H54 (cell line): ENCODE measurements at places on chromosomes 3 and 15.

DNA sequence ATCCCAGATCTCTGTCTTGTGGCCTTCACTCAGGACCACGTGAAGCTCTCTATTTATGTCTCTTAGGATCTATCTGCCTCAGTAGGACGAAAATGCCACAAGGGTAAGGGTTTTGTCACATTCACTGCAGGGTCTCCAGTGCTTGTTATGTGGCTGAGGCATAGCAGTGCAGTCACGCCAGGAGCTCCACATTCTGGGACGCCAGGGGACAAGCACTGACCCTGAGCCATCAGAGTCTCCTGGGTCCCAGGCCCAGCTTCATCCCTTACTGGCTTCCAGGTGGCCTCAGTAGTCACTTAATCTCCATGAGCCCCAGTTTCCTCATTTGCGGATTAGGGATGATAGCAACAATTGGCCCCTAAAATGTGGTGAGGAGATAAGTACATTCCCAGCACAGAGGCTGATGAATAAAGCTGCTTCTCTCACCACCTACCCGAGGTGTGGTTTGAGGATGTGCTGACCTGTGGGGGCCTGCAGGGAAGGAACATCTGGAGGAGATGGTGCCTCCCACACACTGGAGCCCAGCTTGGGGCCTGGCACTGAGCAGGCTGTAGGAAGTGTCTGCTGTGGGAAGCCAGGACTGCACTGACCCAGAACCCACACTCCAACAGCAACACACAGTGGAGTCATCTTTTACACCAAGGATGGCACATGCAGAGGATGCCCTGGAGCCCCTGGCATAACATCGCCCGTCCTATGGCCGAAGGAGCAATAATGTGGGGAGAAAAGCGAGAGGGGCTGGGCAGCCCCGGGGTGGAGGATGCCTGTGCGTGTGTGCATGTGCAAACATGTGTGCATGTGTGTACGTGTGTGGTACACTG, 93.2 kb upstream of the IQSEC1 start:
- no peak for DNase-seq

- DNase-seq, result no peak
Measured at GRCh38 chr15:52006702-52007340, 12.2 kb upstream of the MAPK6 start.

DNA sequence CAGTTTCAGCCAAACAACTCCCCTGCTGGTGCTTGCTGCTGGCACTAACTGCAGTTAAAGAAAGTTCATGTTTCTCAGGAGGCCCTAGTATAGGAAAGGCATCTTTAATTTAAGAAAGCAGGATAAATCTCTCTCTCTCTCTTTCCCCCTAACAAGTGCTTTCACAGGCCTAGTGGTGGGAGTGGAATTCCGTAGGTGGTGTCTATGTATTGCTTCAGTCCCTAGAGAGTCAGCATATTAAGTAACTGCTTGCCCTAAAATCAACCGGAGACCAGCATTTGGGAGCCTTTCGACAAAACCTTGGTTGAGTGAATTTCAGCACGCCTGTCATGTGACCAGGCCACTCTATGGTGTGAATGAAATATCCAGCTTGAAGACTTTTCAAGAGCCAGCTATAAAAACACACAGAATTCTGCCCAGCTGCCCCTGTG, 169.2 kb upstream of the TGFBR2 start:
- DNase-seq, result no peak

- no peak for DNase-seq
Measured at GRCh38 chr3:184132945-184133344, 2.2 kb upstream of the EIF2B5 start.

- no peak for DNase-seq
Measured at GRCh38 chr15:31158858-31159569, 57.5 kb upstream of the TRPM1 start.

DNA sequence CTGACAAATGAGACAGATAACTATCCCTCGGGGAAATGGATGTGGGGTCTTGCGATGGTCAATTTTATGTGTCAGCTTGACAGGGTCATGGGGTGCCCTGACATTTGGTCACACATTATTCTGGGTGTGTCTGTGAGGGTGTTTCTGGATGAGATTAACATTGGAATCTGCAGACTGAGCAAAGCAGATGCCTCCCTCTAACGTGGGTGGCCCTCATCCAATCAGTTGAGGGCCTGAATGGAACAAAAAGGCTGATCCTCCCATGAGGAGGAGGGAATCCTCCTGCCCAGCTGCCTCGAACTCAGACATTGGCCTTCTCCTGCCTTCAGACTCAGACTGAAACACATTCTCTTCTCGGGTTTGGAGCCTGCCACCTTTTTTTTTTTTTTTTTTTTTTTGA, 69.0 kb downstream of the MINAR1 start:
- DNase-seq, result no peak

GRCh38 chr3:14235003-14235911, 56.6 kb downstream of the LSM3 start:
- DNase-seq, result no peak

- no peak for DNase-seq
Measured at GRCh38 chr3:176526225-176526624, 671.1 kb downstream of the TBL1XR1 start.

- no peak for DNase-seq
Measured at GRCh38 chr3:169659820-169660674, 3.5 kb downstream of the MECOM start.

- no peak for DNase-seq
Measured at GRCh38 chr3:37726525-37727290, 135.0 kb upstream of the CTDSPL start.

- no peak for DNase-seq
Measured at GRCh38 chr15:77221174-77221573, 150.3 kb upstream of the TSPAN3 start.

DNA sequence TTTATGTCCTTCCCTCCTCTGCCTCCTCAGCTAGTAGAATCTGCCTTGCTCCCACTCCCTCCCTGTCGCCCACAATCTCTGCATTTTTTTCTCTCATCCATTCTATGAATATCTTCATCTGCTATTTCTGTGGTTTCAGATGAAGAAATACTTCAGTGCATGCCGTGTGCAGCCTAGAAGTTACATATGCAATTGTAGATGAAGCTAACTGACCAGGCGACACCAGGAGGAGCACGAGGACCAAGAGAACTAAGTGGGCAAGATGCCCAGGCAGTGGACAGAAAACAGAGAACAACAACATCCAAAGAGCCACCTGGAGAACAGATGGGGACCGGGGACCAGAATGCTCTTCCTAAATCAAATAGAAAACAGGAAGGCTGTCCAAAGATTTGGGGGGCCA, 121.4 kb upstream of the ATP11B start:
- no peak for DNase-seq

- DNase-seq, result no peak
Measured at GRCh38 chr3:115804713-115805119, 181.4 kb downstream of the GAP43 start.

- DNase-seq, result no peak
Measured at GRCh38 chr15:45802140-45802539, 167.3 kb downstream of the SQOR start.

DNA sequence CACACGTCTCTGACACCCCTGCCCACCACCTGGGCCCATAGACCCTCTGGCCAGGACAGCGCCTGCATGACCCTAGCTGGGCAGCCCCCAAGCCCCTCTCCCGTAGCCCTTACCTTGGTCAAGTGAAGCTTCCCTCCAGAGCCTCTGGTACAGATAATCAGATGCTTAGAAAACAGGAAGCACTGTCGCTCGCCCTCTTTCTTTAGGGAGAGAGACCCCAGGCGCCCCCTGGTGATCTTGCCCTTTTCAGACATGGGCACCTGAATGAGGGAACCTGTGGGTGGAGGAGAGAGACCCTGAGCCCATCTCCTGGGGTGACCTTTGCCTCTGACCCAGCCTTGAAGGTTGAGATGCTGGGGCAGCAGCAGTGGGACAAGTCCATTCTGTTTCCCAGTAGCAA, 65.4 kb downstream of the RASGRF1 start:
- DNase-seq, result no peak

GRCh38 chr15:73495181-73495580, 52.2 kb downstream of the REC114 start:
- DNase-seq, result no peak

- DNase-seq, result no peak
Measured at GRCh38 chr15:40940296-40940801, 11.2 kb downstream of the DLL4 start.

DNA sequence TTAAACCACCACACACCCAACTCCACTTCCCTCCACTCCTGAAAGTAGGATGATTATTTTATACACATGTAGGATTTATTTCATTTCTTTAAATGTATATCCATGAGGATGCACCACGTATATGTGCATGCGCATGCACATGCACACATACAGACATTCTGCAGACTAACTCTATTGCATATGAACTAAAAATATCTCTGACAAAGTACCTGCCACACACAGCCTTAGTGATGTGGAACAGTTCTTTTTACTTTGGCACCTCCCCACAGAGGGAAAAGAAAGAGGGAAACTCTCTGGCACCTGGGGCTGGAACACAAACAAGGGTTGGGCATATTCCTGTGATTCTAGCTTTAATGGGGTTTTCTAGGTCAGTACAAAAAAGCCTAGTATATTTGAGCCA, 138.2 kb downstream of the CLASP2 start:
- DNase-seq, result no peak

GRCh38 chr3:136982520-136983138, 24.8 kb downstream of the IL20RB start:
- DNase-seq, result no peak

DNA sequence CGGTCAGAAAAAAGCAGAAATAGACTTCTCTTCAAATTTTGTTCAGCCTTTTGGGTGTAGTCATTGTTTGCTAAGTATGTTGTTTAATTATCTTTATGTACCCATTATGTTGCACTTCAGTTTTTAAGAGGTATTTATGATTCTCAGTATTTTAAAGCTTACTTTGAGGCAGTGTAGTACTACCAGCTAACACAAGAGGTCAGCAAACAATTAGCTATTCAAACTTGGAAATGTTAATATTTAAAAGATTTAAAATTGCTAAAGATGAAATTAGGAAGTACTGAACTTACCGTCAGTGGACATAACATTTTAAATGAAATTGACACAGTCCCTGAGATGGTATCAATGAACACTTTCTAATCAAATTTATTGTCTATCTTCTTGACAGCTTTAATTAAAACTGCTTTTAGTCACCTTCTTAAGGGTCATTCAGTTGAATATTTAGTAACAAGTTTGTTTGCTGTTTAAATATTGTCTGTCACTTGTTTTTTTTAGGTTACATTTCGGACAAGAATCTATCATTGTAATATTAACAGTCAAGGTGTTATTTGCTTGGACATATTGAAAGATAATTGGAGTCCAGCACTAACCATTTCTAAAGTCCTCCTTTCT, 28.1 kb downstream of the NKIRAS1 start:
- no peak for DNase-seq

- DNase-seq, result no peak
Measured at GRCh38 chr3:158313338-158313927, 203.5 kb downstream of the RSRC1 start.

GRCh38 chr15:60635507-60636352, 156.8 kb upstream of the ICE2 start:
- peak; percentile 22 for DNase-seq

GRCh38 chr15:54304321-54304720, 326.1 kb downstream of the UNC13C start:
- DNase-seq, result no peak

DNA sequence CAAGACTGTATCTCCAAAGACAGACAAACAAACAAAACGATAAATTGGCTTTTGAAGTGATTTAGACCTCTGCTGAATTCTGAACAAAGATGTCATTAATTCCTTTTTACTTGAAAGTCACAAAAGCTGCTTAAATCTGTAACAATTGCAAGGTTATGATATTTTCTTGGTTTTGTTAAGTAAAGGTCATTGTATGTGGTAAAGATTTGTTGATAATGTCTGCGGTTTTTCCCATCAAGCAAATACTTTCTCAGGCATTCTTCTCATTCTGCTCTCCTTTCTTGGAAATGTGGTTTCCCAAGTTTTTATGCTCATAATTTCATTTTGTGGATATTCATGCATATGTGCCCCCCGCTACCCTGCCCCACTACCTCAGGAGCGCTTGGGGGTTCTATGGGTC, 116.5 kb downstream of the SLMAP start:
- DNase-seq, result no peak

- no peak for DNase-seq
Measured at GRCh38 chr3:43892526-43892925, 201.8 kb downstream of the ABHD5 start.

DNA sequence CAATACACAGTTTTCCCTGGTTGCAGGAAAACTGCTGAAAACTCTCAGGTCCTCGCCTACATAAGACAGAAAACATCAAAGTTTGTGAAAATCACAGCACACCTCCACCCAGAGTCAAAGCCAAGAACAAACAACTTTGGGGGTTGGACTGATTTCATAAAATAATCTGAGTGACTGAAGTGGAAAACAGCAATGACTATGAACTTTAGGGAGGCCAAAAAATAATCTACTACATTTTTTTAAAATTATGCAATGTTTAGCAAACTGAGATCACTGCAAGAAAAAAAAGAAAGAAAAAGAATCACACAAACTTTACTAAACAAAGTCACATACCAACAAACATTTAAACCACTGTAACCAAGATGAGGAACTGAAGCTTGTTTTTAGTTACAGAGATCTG, 15.9 kb upstream of the FOXP1 start:
- DNase-seq, result no peak

GRCh38 chr3:58260261-58260731, 22.7 kb downstream of the ABHD6 start:
- DNase-seq, result peak; percentile 70

DNA sequence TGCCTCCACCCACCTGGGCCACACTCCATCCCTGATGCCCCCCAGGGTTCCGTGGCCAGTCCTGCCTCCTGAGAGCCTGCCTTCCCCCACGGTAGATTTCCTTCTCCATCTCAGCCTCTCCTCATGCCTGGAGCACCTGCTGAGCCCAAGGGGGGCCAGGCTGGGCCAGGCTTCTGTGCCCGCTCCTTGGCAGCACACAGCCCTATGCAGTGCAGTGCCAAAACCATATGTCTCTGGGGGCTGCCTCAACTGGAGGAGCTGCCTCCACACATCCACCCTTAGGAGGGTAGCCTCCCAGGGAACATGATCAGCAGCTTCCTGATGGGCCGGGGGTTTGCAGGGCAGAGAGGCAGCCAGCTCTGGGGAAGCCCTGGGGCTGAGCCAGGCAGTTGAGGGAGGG, 24.6 kb upstream of the GATA2 start:
- no peak for DNase-seq

- DNase-seq, result no peak
Measured at GRCh38 chr15:76366714-76367113, 30.1 kb downstream of the ISL2 start.

- DNase-seq, result peak; percentile 68
Measured at GRCh38 chr3:13012221-13012691, 61.0 kb downstream of the IQSEC1 start.

GRCh38 chr3:87503900-87504498, 227.6 kb upstream of the POU1F1 start:
- peak; percentile 26 for DNase-seq

DNA sequence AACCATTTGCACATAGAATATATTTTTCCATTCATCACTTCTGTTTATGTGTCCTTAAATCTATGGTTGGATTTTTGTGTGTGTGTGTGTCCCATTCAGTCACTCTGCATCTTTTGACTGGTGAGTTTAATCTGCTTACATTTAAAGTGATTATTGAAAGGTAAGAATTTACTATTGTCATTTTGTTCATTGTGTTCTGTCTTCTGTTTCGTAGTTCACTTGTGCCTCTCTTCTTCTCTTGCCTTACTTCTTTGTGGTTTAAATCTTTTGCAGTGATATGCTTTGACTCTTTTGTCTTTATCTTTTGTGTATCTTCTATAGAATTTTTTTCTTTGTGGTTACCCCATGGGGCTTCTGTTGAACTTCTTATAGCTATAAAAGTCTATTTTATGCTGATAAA, 166.3 kb upstream of the UBE3A start:
- DNase-seq, result no peak

GRCh38 chr3:149494022-149494758, 19.7 kb downstream of the TM4SF4 start:
- no peak for DNase-seq

- DNase-seq, result no peak
Measured at GRCh38 chr15:69457304-69458280, 5.0 kb downstream of the RPLP1 start.
